PC-9 (cell line): ENCODE measurements at places on chromosomes 11 and 22. TPM values are rescaled to one million over a fixed set of nuclear protein-coding genes. Genes with fewer than 3 reads are reported as not detected.

GRCh38 chr11:122642472-122642922 is 13.0 kb upstream of the UBASH3B start:
- peak; percentile 41 for DNase-seq

- DNase-seq, result no peak
Measured at GRCh38 chr22:43830931-43831560, 18.9 kb upstream of the EFCAB6 start.

DNA sequence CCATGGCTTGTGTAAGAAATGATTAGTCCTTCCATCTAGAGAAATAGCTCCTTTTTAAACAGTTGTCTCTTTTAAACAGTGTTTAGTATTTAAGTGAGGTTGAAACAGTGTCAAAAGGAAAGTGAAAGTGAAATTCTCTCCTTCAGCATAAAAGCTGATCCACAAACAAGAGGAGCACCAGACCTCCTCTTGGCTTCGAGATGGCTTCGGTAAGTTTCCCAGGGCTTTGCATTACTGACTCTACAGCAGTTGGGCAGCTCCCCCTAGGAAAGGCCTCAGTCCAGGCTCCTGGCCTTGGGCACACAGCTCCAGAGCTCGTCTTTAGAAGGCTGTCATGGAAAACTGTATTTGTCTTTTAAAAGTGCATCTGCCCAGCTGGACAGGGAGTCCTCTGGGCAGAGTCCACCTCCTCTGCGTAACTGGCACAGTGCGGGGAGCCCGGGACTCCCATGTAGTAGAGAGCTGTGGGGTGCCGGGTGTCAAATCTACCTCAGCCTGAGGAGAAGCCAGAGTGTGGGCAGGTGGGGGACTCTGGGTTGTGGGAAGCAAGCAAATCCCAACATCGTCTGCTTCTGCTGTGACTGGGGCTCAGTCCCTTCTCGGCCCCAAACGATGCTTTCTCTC is at the start of gene PLAAT4:
Gene PLAAT4 (plus strand): TSS at position 140 of the 624 bp plus-strand sequence. CDS start 61 bp downstream, at position 201.
- DNase-seq, result peak; percentile 37

DNA sequence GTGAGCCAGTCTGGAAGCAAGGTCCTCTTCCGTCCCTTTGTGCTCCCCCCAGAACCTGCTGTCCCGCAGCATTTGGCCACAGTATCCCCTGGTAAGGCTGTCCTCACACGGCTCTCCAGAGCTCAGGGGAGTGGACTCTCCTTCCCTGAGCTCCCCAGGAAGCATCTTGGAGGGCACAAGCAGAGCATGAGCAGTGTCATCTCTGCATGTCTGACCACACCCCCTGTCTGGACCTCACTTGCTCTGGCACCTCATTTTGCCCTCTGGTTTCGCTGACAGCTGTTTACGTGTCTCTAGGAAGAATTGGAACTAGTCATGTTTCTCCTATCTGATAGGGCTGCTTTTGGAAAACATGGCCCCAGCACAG is 15.5 kb downstream of the DCPS start:
- no peak for DNase-seq

- DNase-seq, result peak; percentile 58
Measured at GRCh38 chr11:35214792-35215193, 75.8 kb downstream of the CD44 start.

DNA sequence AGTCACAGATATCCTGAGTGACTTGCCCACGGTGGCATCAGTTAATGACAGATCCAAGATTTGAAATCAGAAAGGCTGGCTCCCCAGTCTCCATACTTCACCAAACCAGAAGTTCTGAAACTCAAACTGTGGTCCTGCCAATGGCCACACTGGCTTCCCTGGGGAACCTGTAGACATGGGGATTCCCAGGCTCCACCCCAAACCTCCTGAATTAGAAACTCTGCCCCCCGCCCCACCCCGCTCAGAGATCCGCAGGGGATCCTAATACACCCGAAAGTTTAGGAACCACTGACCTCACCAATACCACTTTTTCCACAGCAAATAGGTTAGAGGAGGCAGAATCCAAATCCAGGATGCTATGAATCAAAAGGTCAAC is 15.3 kb downstream of the RTN4RL2 start:
- DNase-seq, result no peak

DNA sequence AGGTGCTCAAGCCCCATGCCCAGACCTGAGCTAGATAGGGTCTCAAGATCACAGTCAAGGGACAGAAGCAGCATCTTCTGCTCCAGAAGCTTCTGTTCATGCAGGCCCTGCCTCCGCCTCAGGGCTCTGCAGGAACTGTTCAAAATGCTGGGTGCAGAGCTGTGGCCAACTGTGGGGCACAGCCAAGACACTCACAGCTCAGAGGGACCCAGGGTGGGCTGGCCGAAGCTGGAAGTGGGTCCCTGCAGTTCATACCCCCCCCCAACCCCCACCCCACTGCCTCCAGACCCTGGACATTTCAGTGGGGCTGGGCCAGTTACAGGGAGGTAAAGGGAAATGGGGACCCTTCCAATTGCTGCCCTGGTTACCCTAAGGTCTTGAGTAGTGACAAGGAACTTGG is 129.0 kb downstream of the CRYBB2 start:
- no peak for DNase-seq

- DNase-seq, result no peak
Measured at GRCh38 chr11:2653198-2653551, 46.6 kb downstream of the KCNQ1OT1 start.

DNA sequence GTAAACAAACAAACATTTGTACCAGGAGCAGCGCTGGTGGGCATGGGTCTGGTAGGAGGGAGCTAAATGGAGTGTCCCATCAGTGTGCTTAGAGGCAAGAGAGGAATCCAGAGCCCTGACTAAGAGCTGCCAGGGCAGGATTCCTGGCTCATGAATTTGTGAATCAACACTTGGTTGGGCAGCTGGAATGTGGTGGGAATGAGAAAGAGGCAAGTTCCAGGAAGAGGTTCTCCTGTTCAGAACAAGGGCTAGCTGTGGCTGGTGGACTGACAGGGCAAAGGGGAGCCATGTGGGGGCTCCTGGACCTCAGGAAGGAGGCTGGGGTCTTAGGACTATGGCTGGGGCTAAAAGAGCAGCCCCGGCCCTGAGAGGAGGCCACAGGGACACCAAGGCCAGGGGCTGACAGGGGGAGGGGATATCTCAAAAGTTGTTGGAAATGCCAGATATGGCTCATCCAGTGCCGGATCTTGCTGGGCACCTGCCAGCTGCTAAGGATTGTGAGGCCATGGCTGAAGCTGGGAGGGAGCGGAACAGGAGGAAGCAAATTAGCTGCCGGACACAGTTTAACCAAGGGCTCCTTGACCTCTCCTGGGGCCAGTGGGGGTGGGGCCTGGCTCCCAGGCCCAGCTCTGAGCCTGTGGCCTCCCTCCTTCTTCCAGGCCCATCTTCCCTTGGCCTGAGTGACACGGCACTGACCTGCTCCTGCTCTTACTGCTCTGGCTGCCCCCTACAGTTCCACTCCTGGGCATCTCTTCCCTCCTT is 14.6 kb upstream of the P2RY6 start:
- peak; percentile 99 for DNase-seq

- DNase-seq, result no peak
Measured at GRCh38 chr11:86746514-86746913, 53.8 kb upstream of the PRSS23 start.

- no peak for DNase-seq
Measured at GRCh38 chr11:21811572-21811971, 381.3 kb upstream of the ANO5 start.

- DNase-seq, result no peak
Measured at GRCh38 chr22:28899199-28899853, 16.0 kb downstream of the ZNRF3 start.

- no peak for DNase-seq
Measured at GRCh38 chr11:68565768-68566167, 105.2 kb downstream of the PPP6R3 start.

GRCh38 chr11:79321263-79321662 is 119.6 kb downstream of the TENM4 start:
- no peak for DNase-seq

- no peak for DNase-seq
Measured at GRCh38 chr11:122141725-122142124, 25.7 kb upstream of the BLID start.

The JAML gene
- total RNA-seq, result not detected in 2 replicates

The TPST2 gene
- 13.5 and 18.9 TPM in 2 replicates for total RNA-seq

The APOL4 gene
- total RNA-seq, result not detected in 2 replicates

The SCGB2A2 gene
- total RNA-seq, result not detected in 2 replicates

The CCDC89 gene
- total RNA-seq, result 0.28 and 0.50 TPM in 2 replicates

The NAGA gene
- total RNA-seq, result 13.8 and 15.9 TPM in 2 replicates

The C11orf97 gene
- not detected in 2 replicates for total RNA-seq

The LINC01488 gene
- not detected in 2 replicates for total RNA-seq
